ENCODE measurements at places on chromosomes 4 and X.

DNA sequence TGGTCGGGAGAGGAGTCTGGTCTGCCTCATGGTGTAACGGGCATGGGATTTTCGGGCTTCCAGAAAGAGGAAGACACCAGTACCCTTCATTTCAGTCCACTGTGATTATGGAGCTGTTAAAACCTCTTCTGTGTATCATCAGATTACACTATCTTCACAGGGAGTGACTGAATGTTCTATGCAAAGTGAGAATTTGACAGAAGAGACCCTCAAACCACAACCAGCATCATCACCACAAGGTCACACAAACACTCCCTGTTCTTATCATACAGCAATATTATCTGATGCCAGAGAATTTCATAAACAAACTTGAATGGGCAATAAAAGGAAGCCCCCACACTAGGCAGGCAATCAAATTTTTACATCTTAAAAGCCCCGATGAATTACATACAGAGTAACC lies 164.2 kb downstream of the PDGFRA start:
- no peak for DNase-seq

DNA sequence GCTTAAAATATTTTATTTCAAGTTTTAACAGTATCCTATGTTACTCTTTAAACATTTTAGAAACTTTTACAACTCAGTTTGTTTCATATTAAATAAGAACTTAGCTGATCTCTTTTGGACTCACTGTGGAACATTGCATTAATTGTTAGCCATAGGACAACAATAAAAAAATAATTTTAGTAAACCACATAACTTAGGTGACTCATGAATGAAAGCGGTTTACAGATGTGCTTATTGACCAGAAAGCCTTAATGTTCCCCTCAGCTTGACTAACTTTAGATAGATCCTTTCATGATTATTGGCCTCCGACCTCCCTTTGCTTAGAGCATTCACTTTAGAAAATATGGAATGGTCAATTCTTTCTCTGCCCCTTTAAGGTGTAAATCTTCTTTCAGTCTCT lies 783.5 kb upstream of the MAGEB2 start:
- no peak for DNase-seq

- DNase-seq: no peak
These were observed 22.5 kb upstream of the MSANTD1 start for GRCh38 chr4:3226467-3226866.

GRCh38 chr4:24181005-24181404 lies 291.2 kb upstream of the PPARGC1A start:
- no peak for DNase-seq

- DNase-seq: no peak
These were observed 261.4 kb downstream of the DHX15 start for GRCh38 chr4:24322995-24323394.

DNA sequence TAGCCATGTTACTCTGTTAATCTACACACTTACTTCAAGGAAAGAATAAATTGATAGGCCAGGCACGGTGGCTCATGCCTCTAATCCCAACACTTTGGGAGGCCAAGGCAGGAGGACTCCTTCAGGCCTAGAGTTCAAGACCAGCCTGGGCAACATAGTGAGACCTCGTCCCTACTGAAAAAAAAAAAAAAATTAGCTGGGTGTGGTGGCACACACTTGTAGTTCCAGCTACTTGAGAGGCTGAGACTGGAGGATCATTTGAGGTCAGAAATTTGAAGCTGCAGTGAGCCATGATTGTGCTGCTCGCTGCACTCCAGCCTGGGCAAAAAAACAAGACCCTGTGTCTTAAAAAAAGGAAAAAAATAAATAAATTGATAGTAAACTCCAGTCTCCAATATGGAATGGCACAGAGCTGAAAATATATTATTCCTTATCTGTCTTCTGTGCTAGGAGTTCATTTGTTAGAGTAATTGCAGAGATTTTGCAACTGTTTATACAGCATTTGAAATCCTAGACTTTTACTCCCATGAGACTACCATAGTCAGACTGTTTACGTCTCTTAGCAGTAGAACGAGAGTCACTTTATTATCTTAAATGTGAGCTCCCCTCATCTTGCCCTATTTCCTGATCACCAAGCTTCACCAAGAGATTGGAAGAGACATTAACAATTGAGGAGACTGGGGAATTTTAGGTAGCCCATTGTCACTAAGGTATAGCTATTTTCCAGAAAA lies 18.8 kb upstream of the TMEM131L start:
- DNase-seq: no peak

- DNase-seq: no peak
These were observed 103.6 kb upstream of the BMP3 start for GRCh38 chr4:80926891-80927290.

DNA sequence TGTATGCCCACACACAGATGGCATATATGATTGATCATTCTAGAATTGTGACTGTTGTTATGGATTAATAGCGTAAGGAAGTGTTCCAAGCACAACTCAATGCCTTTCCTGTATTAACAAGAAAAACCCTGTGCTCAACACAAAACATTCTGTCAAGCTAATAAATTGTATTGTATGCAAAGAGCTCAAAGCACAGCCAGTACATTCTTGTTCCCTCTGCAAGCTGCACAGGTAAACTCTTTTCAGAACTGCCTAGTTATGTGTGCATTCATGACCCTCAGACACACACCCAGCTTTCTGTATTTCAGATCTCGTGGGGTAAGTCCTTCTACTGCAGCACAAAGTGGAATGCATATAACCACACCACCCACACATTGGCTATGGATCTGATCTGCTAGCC lies 34.3 kb upstream of the BANK1 start:
- no peak for DNase-seq

GRCh38 chr4:119525005-119525749 lies 103.4 kb downstream of the PDE5A start:
- DNase-seq: no peak

GRCh38 chr4:38976308-38976707 lies 55.9 kb downstream of the TMEM156 start:
- DNase-seq: no peak

DNA sequence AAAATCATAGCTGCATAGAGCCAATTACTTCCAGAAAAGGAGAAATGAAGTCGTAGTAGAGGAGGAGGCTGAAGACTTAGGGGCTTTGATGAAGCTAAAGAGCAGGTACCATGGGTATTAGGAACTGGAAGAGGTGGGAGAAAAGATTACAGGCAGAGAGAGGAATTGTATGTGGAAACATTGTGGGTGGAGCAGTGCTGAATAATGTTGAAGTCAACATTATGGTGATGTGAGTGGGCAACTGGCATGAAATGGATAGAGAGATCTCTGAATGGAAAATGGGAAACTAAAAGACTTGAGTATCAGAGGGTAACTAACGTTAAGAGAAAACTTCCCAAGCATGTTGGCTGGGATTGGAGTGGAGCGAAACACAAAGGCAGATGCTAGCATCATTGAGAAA lies 92.5 kb downstream of the AREG start:
- no peak for DNase-seq

- no peak for DNase-seq
These were observed 57.4 kb upstream of the CLCN4 start for GRCh38 chrX:10099411-10099810.

DNA sequence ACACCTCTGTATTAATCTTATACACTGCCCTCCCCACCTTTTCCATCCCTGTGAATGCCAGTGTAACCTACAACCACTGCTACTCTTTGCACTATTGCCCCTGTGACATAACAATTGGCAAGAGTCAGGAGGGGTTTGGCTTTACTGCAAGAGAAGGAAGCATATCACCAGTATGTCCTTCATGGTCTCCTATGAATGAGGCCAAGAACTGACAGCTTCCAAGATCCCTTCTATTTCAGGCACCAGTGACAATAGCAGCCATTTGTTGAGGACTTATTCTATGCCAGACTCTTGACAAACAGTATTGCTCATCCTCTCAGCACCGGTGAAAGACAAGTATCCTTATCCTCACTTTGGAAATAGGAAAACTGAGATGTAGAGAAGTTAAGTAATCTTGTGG lies 363.9 kb downstream of the MID1IP1 start:
- DNase-seq: no peak

- DNase-seq: no peak
These were observed 128.8 kb downstream of the AMELX start for GRCh38 chrX:11421805-11422524.

- no peak for DNase-seq
These were observed 12.6 kb downstream of the P2RY10 start for GRCh38 chrX:78957768-78958130.

GRCh38 chr4:86853209-86853608 lies 4.0 kb upstream of the SLC10A6 start:
- DNase-seq: no peak

- DNase-seq: no peak
These were observed 18.4 kb downstream of the MAGEB17 start for GRCh38 chrX:16185725-16186136.

GRCh38 chrX:57282568-57282967 lies 3.9 kb upstream of the FAAH2 start:
- peak; percentile 60 for DNase-seq

DNA sequence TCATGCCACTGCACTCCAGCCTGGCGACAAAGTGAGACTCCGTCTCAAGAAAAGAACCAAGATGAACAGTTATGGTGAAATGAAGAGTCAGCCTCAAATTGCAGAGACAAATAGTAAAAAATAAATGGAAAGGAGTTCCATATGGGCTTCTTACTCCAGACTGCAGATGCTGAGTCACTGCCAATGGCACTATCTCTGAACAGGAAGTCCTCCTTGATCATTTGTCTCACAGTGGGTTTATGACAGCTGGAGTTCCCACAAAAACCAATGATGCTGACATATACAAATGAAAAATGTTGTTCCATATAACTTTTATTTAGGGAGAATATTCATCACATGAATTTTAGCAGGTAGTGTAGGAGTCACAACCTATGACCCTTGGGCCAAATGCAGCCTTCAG lies 631.6 kb downstream of the PCDH18 start:
- peak; percentile 0 for DNase-seq

GRCh38 chr4:54779476-54780148 lies 121.9 kb downstream of the KIT start:
- DNase-seq: no peak
